ENCODE measurements at places on chromosomes 1 and 21.

DNA sequence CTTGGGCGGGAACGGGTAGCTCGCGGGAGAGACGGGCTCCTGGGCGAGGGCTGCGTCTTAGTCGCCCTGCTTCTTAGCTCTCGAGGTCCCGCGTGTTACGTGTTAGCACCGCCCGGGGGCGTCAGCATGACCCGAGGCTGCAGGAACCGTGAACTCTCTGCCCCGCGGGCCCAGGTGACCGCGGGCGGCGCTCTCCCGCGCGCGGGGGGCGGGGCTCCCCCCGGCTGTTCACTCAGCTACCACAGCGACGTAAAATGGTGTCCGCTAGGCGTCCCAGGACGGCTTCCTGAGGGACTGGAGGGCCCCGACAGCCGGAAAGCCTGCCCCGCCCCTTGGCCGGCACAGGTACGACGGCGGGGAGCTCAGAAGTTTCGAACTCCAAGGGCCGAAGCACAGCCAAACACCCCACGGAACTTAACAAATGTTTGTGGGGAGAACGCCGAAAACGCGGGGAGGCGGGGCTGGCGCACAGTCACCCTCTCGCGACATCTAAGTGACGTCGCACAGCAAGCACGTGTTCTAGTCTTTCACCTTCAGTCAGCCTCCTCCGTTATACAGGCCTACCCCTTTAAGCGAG, 780 bp upstream of the RBM15 start:
- peak; percentile 90 for DNase-seq

GRCh38 chr1:161226320-161226711, 456 bp downstream of the TOMM40L start:
- no peak for DNase-seq

DNA sequence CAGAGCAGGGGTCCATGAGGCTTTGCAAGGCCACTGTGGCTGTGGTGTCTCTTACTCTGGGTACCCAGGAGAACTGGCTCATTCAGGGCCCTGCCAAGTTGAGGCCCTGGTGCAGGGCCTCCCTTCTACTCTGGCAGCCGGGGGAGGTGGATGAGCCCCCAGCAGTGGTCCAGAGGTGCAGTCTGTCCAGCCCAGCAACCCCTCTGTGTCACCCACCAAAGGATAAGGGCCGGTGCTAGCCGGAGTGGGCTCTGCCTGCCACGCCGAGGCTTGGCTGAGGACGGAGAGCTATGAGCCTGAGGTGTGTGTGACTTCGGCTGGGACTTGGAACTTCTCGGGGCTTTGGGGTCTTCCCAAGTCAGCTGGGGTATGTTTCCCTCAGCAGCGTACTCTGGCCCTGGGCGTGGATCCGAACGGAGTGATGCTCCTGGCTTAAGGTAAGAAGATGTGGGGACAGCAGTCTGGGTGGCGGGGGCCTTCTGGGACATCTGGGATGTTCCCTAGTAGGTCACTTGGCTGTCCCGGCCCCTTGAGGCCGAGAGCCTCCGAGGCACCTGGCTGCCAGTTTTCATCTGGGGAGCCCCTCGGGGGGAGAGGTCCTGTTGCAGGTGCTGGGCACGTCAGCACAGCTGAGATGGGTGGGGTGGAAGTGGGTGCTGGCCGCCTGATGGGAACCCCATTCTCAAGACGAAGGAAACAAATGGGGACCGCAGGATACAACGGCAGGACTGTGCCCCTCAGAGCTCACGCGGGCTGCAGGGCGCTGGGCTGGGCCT, 25.9 kb downstream of the RUNX3 start:
- DNase-seq, result no peak

- DNase-seq, result no peak
Measured at GRCh38 chr1:164223378-164223777, 335.6 kb upstream of the PBX1 start.

DNA sequence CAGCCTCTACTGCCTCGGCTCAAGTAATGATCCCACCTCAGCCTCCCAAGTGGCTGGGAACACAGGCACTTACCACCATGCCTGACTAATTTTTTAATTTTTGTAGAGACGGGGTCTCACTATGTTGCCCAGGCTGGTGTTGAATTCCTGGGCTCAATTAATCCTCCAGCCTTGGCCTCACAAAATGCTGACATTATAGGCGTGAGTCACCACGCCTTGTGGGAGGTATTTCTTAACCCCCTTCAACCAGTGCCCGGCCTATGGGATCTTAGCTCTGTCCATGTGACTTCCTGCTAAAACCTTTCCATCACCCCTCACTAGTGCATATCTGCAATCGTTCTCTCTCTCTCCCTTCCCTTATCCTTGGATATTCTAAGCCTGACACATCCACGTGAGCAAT, 86.4 kb downstream of the FOXD2 start:
- no peak for DNase-seq

DNA sequence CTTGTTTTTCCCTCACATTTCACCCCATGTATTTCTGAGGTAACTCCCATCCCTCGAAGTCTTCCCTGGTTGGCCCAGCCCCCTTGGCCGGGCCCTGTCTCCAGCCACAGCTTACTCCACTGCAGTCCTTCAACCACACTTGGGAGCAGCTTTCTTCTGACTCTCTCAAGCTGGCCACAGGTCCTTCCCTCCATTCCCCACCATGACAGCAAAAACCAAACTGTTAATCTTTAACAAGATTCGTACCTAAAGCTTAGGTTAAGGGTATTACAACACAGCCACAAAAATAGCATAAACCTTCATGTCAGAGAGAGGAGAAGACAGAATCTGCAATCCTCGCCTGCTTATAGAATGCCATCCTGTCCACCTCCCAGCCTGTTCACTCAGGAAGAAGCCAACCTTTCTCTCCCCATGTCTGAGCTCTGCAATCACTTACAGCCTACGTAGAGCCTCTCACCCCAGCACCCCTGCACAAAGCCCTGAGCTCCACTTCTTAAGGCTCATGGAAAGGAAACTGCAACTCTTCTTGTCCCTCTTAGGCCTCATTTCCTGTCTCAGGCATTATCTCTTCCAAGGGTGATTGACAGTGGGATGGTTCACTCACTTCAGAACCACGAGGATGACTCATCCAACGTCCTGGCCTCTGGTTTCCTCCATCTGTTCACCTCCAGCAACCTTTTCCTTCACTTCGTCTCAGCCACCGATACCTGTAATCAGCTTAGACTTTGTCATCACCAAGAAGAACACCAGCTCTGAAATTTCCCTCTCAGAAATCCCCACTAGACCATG, 72.8 kb downstream of the CD2 start:
- DNase-seq, result no peak

- DNase-seq, result no peak
Measured at GRCh38 chr1:84283381-84283780, 18.1 kb upstream of the SAMD13 start.

- no peak for DNase-seq
Measured at GRCh38 chr1:218965821-218966220, 207.9 kb upstream of the LYPLAL1 start.

- no peak for DNase-seq
Measured at GRCh38 chr1:93661829-93662474, 19.7 kb downstream of the BCAR3 start.

DNA sequence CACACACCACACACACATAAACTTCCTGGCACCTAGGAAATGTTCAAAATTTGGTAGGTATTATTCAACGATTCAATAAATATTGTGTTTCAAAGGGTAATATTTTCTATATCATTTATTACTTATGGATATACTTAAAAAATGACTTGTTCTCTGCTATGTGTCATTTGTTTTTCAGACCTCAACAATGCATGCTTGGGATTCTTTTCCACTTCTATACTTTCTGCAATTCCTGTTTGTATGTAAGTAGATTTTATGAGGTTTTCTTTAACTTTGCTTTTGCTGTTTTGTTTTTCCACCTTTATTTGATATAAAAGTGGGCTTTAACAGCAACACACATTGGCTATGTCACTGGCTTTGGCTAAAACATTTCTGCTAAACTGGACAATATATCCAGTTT, 3.5 kb downstream of the CEP170 start:
- no peak for DNase-seq

DNA sequence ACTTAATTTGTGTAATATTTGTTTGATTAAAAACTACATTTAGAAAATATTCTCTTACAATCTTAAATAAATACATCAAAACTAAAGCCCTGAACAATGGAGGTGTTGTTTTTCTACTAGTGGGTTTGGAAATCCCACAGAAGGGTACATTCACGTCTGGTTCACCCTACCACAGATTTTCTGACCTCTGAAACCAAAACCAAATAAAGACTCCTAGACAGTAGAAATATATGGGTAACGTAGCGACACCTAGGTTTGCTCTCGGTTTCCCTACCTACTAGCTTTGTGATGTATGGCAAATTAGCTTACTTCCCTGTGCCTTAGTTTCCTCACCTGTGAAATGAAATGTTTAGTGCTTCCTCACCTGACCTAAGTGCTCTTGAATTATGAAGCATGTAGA, 312.6 kb downstream of the DPYD start:
- no peak for DNase-seq

DNA sequence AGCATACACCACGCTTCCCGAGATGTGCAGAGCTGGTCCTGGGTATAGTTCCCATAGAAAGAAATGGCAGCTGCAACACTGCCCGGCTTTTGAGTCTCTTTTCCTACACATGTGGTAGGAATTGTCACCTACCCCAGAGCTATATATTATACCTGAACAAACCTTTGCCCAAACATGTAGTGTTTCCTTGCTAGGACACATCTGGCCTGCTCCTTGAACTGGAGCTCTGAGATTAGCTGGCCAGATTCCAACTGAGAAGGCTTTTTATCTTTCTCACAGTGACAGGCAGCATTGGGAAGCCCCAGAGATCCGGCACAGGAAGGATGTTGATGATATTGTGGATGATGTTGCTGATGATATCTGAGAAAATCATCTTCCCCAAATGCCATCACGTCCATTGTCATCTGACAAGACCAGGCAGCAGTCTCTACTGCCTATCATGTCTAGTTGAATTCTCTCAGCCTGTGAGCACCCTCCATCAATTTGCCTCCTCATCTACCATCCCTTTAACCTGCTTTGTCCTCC, 115.0 kb upstream of the SMYD2 start:
- no peak for DNase-seq

DNA sequence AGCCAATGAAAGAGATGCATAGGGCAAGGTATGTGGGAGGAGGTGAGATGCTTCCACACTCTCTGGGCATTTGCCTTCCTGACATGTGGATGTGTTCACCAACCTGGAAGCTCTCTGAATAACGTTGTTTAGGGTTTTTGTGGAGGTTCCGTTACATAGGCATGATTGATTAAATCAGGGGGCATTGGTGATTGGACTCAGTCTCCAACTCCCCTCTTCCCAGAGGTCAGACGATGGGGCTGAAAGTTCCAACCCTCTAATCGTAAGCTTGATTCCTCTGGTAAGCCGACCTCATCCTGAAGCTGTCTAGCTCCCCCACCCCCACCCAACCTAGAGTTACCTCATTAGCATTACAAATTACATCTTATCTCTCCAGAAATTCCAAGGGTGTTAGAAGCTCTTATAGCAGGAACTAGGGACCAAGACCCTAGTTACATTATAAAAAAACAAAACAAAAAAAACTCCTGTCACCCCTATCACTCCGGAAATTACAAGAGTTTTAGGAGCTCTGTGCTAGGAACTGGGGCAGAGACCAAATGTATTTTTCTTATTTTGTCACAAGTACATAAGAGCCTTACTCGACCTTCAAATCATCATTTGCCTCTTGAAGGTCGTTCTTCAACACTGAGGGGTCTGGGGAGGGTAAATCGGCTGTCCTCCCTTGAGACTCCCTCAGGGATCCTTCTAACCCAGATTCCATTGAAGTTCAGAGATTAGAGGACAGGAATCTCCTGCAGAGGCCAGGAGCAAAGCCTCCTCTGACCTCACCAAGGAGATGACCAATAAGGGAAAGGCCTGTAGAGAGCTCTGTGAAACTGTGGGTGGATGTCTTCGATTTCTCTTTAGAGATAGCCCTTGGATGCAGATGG, 58.2 kb downstream of the DNTTIP2 start:
- DNase-seq, result peak; percentile 57

DNA sequence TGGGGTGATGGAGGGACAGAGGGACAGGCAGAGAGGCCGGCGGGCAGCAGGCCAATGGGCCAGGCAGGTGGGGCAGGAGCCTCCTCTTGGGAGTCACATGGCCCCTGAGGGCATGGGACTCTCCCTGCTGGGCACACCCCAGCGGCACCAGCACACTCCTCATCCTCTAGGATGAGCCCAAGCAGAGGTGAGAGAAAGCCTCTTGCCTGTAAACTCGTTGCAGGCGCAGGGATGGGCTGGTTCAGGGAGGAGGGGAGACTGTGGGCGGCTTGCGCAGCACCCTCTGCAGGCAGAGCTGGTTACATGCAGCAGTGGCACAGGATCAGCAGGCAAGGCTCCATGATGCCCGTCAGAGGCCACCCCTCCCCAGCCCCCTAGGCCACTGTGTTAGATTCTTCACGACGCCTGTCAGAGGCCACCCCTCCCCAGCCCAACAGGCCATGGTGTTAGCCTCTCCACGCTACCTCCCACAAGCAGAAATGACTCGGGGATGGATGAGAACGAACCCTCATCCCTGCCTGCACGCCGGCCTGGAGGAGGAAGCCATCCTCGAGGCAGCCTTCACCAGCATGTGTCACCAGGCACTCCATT, 209.7 kb upstream of the VAMP3 start:
- DNase-seq, result peak; percentile 89

- DNase-seq, result no peak
Measured at GRCh38 chr1:79895573-79895972, 889.0 kb upstream of the ADGRL4 start.

DNA sequence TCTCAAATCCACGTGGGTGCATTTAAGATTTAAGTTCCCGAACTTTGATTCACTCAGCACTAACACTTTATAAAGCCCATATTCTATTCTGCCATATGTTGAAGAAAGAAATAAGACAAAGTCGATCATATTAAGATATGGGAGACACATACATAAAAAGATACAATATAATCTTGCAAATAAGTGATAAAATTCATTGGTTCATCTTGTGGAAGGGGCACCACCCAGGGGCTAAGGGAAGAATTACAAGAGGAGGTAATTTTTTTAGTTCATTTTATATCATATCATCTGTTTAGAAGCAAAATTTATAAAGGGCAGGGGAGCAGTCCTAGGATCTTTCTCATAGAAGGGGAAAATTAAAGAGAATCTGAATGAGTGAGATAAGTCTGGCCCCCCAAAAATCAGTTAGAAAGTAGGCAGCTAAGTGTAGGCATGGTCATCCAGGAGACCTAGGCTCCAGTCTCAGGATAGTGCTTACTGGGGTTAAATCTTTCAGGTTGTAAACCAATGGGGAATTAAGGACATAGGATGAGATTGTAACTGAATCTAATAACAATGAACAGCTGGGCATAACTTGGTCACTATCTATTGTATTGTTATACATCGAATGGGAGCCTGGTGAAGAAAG, 124.2 kb upstream of the L1TD1 start:
- peak; percentile 26 for DNase-seq

DNA sequence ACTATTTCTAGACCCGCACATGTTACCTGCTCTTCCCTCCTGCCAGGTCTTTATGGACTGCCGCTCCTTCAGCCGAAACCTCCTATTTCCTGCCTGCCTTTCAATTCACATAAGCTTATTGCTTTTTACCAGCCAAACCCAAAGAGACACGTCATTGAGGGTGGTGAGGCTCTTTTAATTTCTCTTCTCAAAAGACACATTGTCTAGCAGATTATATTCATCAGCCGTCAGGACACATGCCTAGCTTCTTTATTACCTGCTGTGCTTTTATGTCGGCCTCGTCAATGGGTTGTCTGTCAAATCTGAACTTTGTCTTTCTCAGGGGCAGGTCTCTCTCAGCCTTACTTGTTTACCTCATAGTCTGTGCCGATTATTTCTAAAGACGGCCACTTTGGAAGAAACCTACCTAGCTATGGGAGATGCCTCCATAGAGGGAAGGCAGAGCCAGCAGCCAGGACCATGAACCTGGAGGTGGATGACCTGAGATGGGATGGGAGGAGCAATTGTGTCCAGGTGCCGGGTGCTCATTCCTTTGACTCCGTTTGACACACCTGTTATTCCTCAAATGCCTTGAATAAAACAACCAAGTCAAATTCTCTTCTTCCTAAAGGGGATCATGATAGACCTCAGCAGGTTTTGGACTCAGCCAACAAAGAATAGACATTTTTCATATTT, 42.0 kb downstream of the ZBTB18 start:
- DNase-seq, result no peak
